ENCODE measurements at places on chromosomes 12 and 14.

DNA sequence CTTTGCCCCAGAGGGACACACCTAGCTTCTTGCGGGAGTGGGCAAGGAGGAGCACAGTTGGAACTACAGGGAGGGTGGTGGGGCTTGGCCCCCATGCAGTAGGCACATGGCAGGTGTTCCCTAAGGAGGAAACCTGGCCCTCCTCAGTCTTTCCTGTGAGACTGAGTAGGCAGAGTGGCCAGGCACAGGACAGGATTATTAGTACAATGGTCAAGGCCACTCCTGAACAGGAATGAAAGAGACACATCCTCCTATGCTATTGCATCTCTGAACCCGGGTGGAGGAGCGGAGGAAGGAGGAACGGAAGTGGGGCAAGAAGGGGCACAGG lies 846 bp downstream of the MYO1A start:
- no peak for DNase-seq

- peak; percentile 72 for DNase-seq
Measured at GRCh38 chr12:99455350-99456035, 192.1 kb upstream of the GARIN6 start.

- DNase-seq = no peak
Measured at GRCh38 chr14:100673085-100673806, 53.4 kb upstream of the DLK1 start.

DNA sequence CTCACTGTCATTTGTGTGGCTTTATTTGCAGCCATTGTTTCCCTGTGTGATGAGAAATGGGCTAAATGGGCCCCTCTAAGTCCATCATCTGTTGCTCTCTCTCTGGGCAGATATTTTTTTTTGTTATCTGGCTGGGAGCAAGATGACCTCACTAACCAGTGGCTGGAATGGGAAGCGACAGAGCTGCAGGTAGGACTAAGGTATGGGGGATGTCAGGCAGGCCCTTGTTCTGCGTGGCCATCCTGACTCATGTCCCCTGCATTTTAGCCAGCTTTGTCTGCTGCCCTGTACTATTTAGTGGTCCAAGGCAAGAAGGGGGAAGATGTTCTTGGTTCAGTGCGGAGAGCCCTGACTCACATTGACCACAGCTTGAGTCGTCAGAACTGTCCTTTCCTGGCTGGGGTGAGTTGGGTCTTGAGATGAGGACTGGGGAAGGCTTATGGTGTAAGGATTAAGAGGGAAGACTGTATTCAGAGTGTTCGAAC lies 1.3 kb downstream of the MARS1 start:
- DNase-seq = peak; percentile 45

DNA sequence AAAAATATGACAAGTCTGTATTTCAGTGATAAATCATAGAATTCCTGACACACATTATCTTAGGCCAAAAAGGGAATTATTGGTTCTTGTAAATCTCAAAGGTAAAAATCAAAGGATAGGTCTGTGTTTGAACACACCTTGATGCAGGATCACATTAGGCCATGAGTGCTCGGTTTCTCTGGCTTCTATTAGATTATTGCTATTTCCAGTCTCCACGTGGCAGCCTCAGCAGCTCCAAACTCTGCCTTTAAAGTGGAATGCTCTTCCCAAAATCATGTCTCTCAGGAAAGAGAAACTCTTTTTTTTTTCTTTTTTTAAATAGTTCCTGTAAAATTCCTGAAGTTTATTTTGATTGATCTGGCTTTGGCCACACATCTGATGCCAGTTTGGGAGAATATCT lies 105.6 kb upstream of the FRMD6 start:
- DNase-seq = no peak

DNA sequence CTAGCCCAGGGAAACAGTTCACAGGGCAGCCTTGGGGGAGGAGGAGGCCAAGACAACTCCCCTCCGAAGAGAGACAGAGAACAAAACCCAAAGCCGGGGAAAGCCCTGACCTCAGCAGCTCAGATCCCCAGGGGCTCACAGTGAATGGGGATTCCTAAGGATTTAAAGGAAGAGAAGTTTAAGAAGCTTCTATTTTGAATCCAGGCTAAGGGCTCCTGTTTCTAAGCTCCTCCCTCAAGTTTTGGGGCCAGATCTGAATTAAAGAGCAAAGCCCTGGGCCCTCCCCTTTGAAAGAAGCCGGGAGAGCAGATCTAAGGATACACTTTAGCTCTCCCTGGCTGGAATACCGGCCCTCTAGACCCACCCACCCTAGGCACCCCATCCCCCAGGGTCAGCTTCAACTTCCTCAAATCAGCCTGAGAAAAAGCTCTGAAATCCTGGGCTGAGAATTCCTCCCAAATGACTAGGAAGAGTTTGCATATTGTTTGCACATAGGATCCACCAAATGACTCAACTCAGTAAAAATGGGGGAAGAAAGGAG lies 3.9 kb downstream of the KDM2B start:
- DNase-seq = peak; percentile 99

DNA sequence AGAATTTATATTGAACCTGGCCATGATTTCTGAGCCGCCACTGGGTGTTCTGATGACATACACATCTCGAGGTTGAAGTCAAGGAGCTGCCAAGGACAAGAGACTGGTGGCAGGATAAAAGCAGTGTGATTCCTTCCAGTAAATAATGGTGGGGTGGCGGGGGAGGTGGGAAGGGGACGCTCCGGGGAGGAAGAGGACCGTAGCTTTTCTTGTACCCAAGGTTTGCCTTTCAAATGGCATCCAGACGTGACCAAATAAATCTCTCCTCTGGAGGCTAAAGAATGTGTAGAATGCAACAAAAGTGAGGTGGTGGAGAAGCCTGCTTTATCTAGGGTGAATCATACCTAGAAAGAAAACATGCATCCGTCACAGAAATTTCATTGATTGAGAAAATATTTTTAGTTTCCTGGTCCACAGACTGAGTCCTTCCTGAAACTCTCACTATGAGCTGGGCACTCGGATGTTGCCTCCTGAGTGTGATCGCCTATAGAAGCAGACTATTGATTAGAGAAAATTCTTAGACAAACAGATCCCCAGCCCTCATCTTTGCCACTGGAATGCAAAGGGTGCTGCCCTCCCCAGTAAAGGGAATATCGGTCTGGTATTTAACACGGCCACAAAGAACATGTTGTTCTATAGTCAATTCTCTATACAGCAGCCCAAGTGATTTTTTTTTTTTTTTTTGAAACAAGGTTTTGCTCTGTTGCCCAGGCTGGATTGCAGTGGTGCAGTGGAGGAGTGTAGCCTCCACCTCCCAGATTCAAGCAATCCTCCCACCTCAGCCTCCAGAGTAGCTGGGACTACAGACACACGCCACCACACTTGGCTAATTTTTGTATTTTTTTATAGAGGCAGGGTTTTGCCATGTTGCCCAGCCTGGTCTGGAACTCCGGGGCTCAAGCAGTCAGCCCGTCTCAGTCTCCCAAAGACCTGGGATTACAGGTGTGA lies 112.1 kb downstream of the DPF3 start:
- peak; percentile 89 for DNase-seq

- peak; percentile 56 for DNase-seq
Measured at GRCh38 chr14:67919259-67920032, 99.9 kb downstream of the RAD51B start.

- DNase-seq = peak; percentile 91
Measured at GRCh38 chr14:54683882-54684794, 117.2 kb downstream of the SAMD4A start.

- peak; percentile 17 for DNase-seq
Measured at GRCh38 chr12:103833891-103834290, 7.1 kb downstream of the NT5DC3 start.

GRCh38 chr12:50711121-50711520 lies 52.8 kb upstream of the ATF1 start:
- DNase-seq = no peak

All from EH (cell line).